ENCODE measurements at places on chromosomes 1 and 21.

DNA sequence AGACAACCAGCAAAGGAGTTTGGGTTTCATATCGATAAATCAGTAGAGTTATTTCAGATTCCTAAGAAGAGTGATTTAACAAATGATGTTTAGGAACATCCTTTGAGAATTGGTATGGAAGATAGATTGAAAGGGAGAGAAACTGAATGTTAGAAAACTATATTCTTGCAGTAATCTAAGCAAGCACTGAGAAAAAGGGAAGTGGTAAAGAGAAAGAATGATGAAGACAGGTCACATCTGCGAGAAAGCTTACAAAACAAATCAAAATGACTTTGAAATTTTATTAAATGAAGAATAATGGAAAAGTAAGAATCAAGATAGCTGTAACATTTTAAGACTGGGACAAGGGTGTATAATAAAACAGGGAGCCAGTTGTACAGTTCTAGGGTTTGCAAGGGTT lies 177.0 kb downstream of the HS2ST1 start:
- no peak for DNase-seq

- DNase-seq = no peak
These were observed 368.3 kb upstream of the OLFM3 start for GRCh38 chr1:102365071-102365470.

DNA sequence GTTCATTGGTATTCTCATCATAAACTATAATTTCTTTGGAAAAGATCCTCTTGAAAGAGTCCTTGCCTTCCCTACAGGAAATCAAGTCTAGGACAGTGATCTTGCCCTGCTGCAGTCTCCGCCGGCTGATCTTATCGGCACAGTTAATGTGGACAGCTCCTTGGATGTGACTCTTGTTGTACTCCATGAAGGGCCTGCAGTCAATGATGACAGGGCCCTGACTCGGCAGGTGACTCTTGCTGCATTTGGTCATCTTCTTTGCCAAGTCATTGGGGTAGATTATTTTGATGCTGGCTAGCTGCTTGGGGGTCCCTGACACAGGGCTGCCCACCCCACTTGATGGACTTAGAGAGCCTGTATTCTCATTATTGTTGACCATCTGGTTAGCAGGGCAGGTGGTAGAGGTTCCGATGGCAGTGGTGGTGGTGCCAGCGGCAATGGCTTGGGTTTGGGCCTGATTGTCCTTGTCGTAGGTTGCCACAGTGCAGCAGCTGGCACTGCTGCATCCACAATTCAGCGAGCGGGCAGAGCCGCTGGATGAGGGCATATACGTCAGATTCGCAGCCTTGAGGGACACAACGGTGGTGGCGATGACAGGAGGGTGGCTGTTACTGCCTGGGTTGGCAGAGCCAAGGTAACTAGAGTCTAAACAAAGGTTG lies 2.7 kb downstream of the DUSP10 start:
- DNase-seq = no peak

- no peak for DNase-seq
These were observed 23.8 kb upstream of the CPLANE2 start for GRCh38 chr1:16260814-16261213.

- DNase-seq = no peak
These were observed 142.1 kb upstream of the ARHGEF16 start for GRCh38 chr1:3312310-3312897.

GRCh38 chr1:45787905-45788304 lies 15.5 kb upstream of the MAST2 start:
- DNase-seq = no peak

GRCh38 chr1:215594640-215595039 lies 27.5 kb downstream of the KCTD3 start:
- DNase-seq = no peak

DNA sequence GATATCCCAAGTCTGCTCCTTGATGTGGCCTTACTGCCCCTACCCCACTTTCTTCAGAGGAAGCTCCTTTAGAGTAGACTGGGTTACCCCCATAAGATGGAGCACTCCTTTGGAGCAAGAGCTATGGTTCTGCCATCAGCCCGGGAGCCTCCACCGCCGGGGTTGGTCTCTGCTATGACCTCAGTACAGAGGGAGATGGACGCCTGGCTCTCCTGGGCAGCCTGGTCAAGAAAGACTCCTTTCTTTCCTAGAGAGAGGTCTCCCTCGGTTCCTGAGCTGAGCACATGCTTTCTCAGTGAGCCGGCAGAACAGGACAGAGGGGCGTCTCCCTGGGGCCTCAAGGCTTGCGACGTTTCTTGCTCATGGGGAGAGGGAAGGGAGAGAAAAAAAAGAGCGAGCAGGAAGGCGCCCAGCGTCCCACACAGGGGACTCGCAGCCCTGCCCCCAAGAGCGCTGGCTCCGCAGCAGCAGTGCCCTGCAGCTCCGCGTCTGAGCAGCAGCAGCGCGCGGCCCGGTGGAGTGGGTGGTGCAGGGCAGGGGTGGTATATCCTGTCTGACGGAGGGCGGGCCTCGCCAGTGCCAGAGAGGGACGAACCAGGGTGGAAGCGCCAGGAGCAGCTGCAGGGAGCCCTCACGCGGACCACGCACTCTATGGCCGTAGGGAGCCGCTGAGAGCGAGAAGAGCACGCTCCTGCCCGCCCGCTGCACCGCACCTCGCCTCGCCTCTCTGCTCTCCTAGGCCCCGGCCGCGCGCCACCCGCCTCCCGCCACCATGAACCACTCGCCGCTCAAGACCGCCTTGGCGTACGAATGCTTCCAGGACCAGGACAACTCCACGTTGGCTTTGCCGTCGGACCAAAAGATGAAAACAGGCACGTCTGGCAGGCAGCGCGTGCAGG lies at the start of gene PKP1:
TSS of gene PKP1 (plus strand) at position 576 of the 899 bp plus-strand sequence. CDS start at position 773, 197 bp downstream.
- DNase-seq = peak; percentile 61

DNA sequence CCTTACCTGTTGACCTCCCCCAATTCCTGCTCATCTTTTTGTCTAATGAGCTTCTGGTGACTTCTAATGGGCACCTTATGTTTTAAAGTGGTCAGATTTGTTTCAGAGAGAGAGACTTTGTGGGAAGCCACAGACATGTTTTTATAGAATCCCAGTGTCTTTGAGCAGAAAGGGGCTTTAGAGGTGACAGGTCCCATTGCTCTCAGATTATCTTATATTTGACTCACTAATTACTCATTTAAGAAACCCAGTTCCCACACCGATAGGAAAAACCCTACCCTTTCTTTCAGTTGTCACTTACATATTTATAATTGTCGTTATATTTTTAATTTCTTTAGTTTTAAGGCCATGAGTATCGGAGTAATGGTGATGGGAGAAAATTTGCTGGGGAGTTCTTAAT lies 215.5 kb downstream of the CAMTA1 start:
- no peak for DNase-seq

DNA sequence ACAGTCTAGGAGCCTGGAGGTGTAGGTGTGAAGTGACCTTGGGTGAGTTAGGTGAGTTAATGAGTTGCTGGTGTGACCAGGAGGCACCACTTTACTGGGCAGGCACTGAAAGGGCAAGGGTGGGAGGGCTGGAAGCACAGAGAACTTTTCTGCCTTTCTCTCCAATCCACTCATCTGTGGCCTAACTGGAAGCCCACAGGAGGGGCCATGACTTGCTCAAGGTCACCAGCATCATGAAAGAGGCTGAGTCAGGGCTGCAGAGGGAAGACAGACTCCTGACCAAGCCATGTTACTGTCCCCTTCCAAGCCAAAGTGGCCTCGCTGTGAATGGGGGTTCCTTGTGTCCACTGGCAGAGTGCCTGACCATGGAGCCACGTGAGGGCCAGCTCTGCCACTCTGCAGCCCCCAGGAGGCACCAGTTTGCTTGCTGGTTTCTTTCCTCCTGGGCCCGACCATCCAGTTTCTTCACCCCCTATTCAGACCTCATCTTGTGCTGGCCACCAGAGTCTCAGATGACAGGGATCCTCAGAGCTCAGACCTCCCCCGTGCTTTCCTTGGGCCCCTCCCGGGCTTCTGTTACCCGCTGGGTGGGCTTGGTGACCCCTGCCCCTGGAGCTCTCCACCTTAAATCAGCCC lies 4.3 kb upstream of the BSND start:
- DNase-seq = no peak

DNA sequence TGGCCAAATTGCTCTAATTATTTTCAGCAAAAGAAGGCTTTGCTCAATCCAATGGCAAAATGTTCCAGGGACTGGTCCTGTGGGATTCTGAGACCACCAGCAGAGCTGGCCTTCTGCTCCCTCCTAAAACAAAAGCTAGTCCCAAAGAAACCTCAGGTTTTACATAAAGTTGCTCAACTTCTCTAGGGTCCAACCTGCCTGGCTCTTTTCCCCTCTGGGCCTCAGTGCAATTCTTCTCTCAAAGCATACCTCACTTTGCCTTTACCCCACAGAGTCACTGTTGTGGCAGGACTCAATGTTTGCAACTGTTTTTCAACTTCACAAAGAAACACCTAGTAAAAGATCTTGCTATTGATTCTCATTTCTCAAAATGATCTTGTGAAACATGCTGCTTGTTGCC lies 39.8 kb downstream of the TBX15 start:
- no peak for DNase-seq

- DNase-seq = no peak
These were observed 40.2 kb upstream of the ST6GALNAC5 start for GRCh38 chr1:76827066-76827465.

DNA sequence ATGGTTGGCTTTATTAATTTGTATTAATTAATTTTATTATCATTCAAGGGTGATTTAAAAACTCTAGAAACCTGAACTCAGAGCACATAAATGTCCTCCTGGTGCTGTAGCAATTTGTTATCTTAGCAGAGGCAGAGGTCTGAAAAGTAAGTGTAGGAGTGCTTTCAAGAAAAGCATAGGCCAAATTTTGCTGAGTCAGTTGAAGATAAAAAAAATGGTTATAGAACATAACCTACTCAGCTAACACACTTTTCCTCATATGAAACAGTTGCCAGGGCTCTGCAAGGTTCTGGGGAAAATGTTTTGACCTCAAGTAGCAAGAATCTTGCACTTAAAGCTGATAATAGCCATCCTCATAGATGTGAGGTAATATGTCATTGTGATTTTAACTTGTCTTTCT lies 53.5 kb upstream of the CHODL start:
- DNase-seq = no peak

DNA sequence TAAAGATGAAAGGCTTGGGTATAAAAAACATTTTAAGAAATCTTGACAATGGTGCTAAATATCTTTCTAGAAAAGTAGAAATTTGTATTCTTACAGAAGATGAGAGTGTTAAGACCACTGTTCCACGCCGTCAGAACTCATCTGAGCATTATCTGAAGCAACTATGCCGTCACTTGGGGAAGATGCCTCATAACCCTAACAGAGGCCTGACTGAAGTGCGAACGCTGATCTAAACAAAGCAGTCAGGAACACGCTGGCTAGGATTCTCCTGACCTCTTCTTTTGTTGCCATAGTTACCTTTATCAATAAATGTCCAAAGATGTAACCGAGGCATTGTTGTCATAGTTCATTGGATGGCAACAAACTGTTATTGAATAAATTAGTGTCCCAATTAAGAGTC lies 612.4 kb downstream of the LTN1 start:
- DNase-seq = no peak

GRCh38 chr1:209619696-209620486 lies 32.3 kb downstream of the LAMB3 start:
- DNase-seq = no peak

DNA sequence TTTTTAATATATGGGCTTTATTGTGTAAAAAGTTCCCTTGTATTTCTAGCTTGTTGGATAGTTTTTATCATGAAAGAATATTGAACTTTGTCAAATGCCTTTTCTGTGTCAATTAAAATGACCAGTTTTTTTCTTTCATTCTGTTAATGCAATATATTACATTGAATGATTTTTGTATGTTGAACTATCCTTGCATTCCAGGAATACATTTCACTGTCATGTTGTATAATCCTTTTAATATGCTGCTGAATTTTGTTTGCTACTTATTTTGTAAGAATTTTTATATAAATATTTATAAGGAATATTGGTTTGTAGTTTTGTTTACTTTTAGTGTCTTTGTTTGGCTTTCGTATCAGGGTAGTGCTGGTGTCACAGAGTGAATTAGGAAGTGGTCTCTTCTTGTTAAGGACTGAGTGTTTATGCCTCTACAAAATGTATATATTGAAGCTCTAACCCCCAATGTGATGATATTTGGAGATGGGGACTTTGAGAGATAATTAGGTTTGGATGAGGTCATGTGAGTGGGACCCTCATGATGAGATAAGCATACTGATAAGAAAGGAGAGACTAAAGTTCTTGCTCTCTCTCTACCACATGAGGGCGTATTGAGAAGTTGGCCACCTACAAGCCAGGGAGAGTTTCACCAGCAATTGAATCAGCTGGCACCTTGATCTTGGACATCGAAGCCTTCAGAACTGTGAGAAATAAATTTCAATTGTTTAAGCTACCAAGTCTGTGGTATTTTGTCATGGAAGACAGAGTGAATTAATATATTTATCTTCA lies 12.0 kb upstream of the SLAMF6 start:
- no peak for DNase-seq

- DNase-seq = no peak
These were observed 10.0 kb downstream of the MROH7 start for GRCh38 chr1:54651608-54652007.

DNA sequence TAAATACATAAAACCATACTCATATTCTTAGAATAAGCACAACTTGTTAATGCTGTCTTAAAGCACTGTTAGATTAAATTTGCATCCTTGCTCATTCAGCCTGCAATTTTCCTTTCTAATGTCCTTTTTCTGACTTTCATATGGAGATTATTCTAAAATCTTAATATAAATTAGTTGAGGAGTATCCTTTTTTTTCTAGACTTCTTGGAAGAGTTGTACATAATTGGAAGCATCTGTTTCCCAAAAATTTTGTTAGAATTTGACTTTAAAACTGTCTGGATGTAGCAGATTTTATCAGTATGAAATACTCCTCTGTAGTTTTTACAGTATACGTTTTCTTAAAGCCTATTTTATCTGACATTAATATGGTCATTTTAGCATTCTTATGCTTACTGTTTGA lies 9.7 kb downstream of the KIFAP3 start:
- no peak for DNase-seq

DNA sequence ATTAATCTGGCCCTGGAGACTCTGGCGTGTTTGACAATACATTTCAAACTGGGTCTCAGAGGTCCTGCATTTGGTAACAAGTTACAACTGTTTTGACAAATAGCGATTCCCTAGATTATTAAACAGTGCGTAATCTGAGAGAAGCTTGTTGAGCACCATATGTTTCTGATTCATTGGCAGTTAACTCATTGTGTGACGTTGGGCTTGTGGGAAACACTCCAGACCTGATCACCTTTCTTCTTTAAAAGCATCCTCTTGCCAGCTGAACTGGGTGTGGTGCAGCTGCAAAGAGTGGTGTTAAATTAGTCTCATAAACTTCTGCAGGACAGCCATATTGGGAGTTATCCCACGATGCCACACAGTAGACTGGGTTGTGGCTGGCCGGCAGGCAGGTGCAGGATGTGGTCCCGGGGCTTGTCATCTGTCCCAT lies 82.7 kb downstream of the CDC7 start:
- no peak for DNase-seq

DNA sequence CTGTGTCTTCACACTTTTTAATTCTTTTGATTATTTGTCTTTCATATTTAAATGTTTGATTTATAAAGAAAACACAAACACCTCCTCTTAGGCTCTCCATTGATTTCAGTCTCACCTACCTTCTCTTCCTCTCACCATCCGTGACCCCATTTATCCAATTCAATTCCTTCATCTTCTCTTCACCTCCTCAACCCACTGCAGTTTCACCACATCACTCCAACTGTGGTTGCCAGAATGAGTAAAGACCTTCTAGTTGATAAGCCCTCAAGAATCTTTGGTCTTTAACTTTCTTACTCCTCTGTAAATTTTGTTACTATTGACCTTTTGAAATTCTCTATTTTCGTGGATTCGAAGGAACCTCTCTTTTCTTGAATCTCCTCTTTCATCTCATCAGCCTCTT lies 260.7 kb downstream of the CHRM3 start:
- DNase-seq = no peak

Data from NCI-H774 (cell line).